NCI-H2081 treated with DMSO at 0.1 percent for 48 hours (cell line): ENCODE measurements at places on chromosomes 7 and 10.

GRCh38 chr7:87474533-87475358 lies 734 bp downstream of the ABCB4 start:
- DNase-seq, result no peak

GRCh38 chr7:157550300-157551275 lies 213.8 kb downstream of the DNAJB6 start:
- DNase-seq, result no peak

DNA sequence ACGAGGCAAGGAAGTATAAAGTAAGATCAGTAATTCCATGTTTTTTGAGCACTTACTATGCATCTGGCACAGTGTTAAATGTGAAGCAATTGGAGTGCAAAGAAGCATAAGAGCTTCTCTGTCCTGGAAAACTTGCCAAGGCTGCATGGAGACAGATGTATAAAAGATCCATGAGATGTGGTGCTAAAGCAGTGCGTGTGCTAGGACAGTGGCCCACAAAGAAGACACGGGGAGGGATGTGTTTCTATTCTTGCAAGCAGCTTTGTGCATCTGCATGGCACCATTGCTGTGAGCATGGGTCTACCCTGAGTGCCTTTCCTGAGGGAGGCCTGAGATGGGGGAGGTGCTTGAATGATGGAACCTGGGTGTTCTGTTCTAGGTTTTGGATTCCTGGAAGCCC lies 5.1 kb upstream of the CDHR3 start:
- no peak for DNase-seq

DNA sequence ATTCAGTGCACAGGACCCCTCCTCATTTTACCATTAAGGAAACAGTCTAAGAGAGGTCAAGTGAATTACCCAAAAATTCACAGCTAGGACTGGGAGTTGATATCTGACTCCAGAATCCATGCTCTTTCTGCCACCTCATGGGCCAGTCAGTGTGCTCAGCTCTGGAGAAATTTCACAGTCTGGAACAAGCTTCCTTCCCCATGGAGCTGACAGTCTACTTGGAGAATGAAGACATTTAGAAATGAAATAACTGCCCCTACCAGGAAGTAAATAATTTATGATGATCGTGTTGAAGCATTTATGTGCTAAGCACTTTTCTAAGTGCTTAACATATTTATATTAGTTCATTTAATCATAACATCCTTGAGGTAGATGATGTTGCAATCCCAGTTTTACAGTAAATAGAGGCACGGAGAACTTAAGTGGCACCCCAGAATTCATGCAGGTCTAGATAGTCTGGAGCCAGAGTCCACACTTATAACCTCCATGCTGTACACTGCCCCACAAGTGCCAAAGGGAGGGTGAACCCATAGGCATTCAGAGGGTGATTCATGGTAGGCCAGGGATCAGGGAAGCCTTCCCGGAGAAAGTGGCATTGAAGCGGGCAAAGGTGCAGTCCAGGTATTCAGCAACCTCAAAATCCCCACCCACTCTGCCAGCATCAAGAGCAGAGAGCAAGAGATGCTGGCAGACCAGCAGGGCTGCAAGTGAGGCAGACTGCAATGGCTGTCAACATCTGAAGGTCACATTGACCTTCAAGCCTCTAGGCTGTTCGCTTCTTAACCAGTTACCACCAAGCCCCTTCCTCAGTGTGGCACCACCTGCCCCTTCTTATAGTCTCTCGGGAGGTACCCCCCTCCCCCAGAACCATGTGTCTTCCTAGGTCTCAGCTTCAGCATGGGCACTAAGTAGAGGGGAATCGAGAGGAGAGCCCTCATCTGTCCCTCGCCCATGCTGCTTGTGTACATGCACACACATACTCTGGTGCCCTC lies 38.4 kb upstream of the LRRC4 start:
- no peak for DNase-seq

DNA sequence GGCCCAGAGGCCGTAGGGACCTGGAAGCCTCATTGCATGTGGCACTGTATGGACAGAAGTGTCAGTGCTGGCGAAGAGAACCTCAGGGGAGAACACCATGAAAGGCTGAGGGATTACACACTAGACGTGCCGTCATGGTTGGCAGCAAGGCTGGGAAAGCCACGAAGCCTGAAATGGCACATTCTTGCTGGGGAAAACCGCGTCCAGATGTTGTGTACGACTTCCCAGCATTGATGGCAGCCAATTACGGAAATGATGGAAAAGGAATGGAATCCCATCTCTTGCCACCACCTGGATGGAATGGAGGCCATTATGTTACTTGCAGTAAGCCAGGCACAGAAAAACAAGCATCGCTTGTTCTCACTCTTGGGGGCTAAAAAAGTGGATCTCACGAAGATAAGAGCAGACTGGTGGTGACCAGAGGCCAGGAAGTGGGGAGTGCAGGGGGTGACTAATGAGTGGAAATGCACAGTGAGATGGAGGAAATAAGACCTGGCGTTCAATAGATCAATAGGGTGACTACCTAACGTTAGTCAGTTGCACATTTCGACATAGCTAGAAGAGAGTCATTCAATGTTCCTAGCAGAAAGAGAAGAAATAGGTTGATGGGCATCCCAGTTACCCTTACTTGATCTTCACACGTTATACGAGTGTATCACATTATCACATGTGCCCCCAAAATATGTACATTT lies 14.6 kb upstream of the PWWP2B start:
- DNase-seq, result no peak

- no peak for DNase-seq
Observed at GRCh38 chr10:44459671-44460070, 74.8 kb upstream of the CXCL12 start.

DNA sequence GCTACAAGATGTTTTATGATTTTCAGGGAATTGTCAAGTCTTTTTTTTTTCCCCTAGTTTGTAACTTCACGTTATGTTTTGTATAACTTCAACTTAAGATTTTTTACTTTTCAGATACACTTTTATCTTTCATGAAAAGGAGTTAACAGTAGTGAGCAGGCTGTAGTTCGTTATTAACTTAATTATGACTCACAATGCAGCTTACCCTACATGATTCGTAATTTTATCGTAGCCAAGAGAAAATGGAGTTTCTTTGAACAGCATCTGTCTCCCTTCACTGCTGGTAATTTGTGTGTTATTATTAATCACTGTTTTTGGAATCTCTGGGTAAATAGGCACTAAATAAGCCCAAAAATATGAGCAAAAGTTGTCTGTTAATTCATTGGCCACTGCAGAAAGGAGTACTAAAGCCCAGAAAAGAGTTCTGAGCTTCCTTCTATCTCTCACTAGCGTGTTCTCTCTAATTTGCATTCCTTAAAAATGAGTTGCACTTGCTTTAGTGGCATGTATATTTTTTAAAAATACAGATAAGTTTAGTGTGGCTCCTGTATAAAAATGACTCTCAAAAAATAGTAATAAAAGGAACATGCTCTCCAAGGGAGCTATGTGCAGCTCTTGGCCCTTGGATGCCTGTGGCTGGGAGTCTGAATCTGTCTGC lies 36.1 kb downstream of the RALA start:
- DNase-seq, result no peak

- DNase-seq, result no peak
Observed at GRCh38 chr7:80087771-80088170, 46.9 kb upstream of the GNAI1 start.

GRCh38 chr7:135416431-135416830 lies 93.5 kb downstream of the CNOT4 start:
- DNase-seq, result no peak

DNA sequence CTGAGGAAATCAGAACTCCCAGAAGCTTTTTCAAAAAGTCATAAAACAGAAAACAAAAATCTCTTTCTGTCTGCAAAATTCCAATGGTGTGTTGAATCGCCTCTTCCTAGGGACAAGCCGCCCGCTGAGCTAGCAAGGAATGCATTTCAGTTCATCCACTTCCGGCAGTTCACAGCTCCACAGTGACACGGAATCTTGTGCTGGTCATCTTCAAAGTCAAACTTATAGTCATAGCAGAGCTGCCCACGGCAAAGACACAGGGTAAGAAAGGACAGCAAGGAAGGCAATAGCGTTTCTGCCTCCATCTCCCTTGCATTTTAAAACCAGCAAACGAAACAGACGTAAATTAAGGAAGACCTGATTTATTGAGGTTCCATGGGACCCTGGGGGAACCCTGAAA lies 111.2 kb downstream of the GALNT11 start:
- no peak for DNase-seq

- no peak for DNase-seq
Observed at GRCh38 chr7:139743967-139744767, 33.6 kb downstream of the HIPK2 start.

- no peak for DNase-seq
Observed at GRCh38 chr7:21300692-21301091, 127.2 kb upstream of the SP4 start.

DNA sequence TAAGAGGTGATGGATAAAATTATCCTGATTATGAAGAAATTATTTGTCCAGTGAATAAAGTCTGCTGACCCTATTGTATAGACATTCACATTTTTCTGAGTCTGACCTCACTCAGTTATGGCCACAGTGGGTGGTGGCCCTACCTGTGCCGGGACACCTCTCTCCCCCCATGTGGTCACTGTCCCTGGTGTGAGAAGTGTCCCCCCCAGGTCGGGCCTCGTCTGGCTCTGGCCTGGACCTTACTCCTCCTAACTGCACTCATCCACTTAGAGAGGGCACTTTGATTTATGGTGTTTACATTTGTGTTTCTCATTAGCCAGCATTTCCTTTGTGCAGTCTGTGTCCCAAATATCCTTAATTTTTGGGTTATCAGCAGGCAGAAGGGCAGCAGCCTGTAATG lies 59.6 kb upstream of the ZNF32 start:
- DNase-seq, result no peak

DNA sequence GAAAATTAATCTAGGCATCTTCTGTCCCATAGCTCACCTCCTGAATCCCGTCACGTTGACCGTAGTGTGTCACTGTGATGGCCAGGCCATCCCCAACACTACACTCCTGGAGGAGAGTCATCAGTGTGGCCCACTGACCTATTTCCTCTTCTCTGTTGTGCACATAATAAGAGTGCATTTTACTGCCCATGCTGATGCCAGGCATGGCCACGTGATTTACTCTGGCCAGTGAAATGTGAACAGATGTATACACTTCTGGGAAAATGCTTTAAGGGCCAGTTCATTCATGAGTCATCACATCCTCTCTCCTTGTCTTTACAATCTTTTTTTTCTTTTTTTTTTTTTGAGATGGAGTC lies 101.9 kb upstream of the PIP4K2A start:
- DNase-seq, result no peak
